ENCODE measurements at places on chromosomes 2 and 18.

- DNase-seq = no peak
Measured at GRCh38 chr2:30106543-30106942, 40.3 kb upstream of the YPEL5 start.

- no peak for DNase-seq
Measured at GRCh38 chr2:74764429-74765272, 69.3 kb upstream of the HK2 start.

GRCh38 chr2:191222952-191223351 lies 22.3 kb upstream of the MYO1B start:
- DNase-seq = no peak

- no peak for DNase-seq
Measured at GRCh38 chr2:9897846-9898245, 53.6 kb upstream of the GRHL1 start.

DNA sequence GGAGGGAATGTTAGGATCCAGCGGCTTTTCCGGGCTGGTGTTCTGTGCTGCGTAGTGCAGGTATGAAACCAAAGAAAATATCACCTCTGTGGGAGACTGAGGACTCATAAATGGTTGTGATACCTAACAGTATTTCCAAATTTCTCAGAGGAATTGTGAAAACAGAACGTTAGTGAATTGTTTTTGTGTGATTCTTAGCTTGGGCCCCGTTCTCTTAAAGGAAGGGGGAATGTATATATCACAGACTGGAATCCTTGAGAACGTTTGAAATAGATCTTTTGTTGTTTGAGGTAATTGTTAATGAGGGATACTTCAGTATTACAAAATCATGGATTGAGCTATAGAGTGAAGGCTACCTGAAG lies 834 bp downstream of the ZNF638 start:
- no peak for DNase-seq

GRCh38 chr2:213920014-213920413 lies 490.8 kb upstream of the VWC2L start:
- no peak for DNase-seq

DNA sequence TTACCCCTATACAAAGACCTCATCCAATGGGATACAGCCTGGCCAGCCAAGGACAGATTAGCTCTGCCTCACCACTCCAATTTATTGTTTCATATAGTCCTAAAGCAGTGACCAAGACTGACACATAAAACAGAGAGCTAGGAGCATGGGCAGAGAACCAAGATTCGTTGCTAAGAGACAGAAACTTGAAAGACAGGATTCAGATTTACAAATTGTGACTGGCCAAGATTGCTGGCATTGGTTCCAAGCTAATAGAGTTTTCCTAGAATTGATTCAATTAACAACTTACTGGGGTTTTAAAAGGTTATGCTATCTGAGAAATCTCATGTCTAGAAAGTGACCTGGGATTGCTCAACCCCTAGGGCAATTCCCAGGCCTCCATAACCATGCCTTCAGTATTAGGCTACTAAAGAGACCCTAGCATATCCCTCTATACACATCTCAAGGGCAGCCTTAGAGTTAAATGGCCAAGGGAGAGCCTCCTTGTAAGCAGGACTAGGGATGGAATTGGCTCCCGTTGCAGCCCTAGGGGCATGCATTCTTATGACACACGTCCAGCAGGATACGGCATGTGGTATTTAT lies 75.6 kb downstream of the ICOS start:
- no peak for DNase-seq

DNA sequence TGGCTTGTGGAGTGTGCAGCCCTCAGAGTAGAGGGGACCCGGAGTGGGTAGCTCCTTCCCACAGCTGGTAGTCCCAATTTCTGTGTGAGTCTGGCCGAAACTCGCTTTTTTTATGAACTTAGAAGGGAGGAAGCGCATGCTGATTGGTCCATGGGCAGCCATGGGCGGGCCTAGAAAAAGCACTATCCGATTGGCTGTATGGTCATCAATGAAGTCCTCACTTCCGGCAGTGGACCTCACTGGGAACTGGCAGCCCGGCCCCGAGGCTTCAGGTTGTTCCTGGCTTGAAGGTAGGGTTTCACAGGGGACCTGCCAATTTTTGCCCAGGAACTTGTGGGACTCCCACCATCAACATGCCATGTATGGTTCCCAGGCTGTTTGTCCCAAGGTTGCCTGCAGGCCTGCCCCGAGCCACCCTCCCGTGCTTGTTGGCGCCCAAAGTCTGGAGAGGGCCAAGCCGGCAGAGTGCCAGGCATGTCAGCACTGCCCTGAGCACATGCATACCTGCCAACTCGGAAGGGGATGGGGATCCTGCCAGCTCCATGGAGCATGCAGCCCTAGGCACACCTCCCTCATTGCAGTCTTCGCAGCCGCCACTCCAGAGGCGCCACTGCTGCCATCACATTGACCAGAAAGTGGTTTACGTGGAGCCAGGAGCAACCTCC lies 98.5 kb downstream of the ATP9B start:
- DNase-seq = no peak

- DNase-seq = no peak
Measured at GRCh38 chr2:231277962-231278361, 79.5 kb downstream of the ARMC9 start.

DNA sequence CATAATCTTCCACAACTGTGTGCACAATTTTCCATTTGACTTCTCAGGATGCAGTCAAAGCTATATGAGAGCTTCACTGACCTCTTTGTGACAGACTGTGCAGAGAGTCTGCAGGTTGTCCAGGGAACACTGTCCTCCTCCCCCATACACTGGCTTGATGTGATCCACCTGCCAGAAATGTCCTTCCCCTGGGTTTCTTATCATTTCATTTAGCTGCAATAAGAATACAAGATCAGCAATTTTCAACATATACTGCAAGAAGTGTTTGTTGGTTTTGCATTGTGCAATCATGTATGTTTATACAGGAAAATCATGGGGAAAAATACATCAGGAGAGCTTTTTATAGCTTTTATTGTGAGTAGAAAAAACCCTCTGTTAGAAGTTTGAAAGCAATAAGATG lies 150.7 kb downstream of the RAB3GAP1 start:
- no peak for DNase-seq

- no peak for DNase-seq
Measured at GRCh38 chr2:156124458-156124857, 208.1 kb downstream of the NR4A2 start.

DNA sequence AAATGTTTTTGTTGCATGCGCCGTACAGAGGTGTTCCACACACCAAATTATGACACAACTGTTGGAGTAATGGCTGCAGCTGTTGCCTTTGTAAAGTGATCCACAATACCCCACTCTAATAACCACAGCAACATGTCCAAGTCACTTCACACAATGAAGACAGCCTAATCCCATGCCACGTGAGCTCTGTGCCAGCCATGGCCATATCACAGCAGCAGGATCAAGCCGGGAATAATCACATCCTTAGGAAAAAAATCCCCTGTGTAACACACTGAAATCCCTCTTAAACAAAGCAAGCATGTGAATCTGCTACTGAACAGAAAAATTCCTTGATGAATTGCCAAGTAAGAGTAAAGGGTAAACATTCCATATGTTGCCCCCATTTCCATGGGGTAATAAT lies 179.5 kb upstream of the PARD3B start:
- DNase-seq = no peak

DNA sequence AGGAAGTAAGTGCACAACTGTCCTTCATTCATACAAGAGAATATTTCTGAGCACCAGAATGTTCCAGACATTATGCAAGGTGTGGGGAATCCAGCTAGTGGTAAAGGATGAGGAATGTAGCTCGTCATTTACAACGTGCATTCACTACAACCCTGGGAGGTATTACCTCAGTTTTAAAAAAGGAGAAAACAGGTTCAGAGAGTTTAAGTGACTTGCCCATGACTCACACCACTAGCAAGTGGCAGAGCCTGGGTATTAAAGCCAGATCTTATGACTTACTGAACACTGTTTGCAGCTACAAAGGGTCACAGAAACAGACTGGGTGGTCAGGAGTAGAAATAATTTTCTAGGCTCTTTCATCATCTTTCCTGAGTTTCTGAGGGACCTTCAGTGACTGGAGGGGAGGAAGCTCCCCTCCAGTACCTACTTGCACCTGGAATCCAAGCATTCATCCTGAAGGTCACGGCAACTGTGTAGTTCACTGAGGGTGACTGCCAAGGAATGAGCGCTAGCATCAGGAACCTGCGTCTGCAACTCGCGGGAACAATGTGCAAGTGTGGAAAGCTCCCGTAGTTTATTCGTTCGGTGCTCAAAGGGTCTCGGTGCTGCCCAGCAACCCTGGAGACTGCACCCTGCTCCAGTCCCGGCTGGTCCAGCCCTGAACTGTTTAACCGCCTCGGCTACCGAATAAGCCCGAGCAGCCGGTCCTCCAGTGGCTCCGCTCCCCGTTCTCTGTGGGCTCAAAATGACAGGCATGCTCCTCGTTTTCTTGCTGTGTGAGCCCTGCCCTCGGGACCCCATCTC lies 647 bp downstream of the CCDC121 start:
- no peak for DNase-seq
